GM23248 (cell line): ENCODE measurements at places on chromosomes 11 and 22. TPM values are rescaled to one million over a fixed set of nuclear protein-coding genes. Genes with fewer than 3 reads are reported as not detected.

C11orf86 gene
- polyA plus RNA-seq, result not detected in 2 replicates

PLCB3 gene
- 6.5 and 7.5 TPM in 2 replicates for polyA plus RNA-seq

PGA5 gene
- not detected in 2 replicates for polyA plus RNA-seq

KCNQ1 gene
- not detected in 2 replicates for polyA plus RNA-seq

CRACR2B gene
- polyA plus RNA-seq, result 1.2 and 2.0 TPM in 2 replicates

CAPN5 gene
- polyA plus RNA-seq, result 17.8 and 18.3 TPM in 2 replicates

APOA4 gene
- not detected in 2 replicates for polyA plus RNA-seq

SAA4 gene
- polyA plus RNA-seq, result not detected in 2 replicates

CARNS1 gene
- 0.13 and 0.38 TPM in 2 replicates for polyA plus RNA-seq

SLC43A3 gene
- polyA plus RNA-seq, result 33.3 and 33.4 TPM in 2 replicates

KCNJ11 gene
- not detected in 2 replicates for polyA plus RNA-seq

ISX gene
- not detected in 2 replicates for polyA plus RNA-seq

CCDC134 gene
- polyA plus RNA-seq, result 4.4 and 5.3 TPM in 2 replicates

VSIG10L2 gene
- not detected in 2 replicates for polyA plus RNA-seq

APOL4 gene
- 0.06 TPM in 1 of 2 replicates, not detected in the other for polyA plus RNA-seq

JRKL gene
- polyA plus RNA-seq, result 11.2 and 11.7 TPM in 2 replicates

BTBD18 gene
- polyA plus RNA-seq, result 0.10 TPM in 1 of 2 replicates, not detected in the other

FDX1 gene
- polyA plus RNA-seq, result 16.5 and 16.6 TPM in 2 replicates

CLDN5 gene
- polyA plus RNA-seq, result not detected in 2 replicates

ANKK1 gene
- not detected in 2 replicates for polyA plus RNA-seq

OR6T1 gene
- not detected in 2 replicates for polyA plus RNA-seq

PRAME gene
- polyA plus RNA-seq, result not detected in 2 replicates

AP2A2 gene
- 27.5 and 31.1 TPM in 2 replicates for polyA plus RNA-seq
